ENCODE measurements at places on chromosomes 12 and 14.

DNA sequence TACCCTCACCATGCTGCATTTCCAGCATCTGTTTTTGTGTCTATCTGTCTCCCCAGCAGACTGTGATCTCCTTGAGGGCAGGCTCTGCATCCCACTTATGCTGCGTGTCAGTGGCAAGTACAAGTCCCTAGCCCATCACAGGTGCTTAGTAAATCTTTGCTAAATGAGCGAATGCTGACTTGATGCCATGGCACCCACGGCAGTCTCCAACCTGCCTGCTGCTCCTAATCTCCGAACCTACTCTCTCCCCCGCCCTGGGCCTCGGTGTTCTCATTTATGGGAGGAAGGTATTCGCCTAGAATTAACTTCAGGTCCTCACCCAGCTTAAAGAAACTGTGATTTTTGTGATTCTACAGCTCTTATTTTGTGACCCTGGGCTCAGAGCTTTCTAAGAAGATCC, 109.9 kb downstream of the PRMT8 start:
- DNase-seq = no peak

GRCh38 chr12:114767084-114767760, 83.2 kb upstream of the TBX3 start:
- DNase-seq = no peak

DNA sequence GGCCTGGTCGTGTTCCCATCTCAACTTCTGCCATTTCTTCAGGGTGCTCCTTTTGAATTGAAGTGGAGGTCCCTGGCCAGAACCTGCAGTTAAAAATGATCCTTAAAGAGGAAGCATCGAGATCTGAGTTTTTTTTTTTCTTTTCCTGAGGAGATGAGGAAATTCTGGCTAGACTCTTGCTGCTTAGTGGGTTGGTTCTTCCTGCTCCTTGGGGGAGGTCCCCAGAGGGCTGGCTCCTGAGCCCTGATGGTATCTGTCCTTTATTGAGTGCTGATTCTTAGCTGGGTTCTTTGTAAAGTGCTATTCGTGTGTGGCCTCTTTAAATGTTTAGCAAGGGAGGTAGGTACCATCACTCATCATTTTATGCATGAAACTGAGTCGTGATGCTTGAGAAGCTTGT, 11.7 kb downstream of the PELI2 start:
- no peak for DNase-seq

- no peak for DNase-seq
Observed at GRCh38 chr14:55052269-55052930, 953 bp downstream of the MAPK1IP1L start.

DNA sequence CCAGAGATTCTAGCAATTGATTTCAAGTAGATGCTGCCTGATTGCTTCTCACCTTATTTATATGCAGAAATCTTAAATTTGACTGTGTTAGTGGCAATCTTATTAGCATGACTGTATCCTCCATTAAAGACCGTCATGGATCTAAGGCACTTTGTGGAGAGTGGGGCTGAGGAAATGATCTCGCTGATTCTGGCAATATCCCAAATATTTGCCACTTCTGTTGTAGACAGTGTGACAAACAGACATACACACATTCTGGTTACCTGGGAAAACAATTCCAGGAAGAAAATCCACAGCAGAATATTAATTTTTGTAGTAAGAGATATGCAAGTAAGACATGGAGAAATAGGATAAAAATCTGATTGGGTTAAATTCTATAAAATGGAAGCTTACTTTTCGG, 269.0 kb upstream of the G2E3 start:
- no peak for DNase-seq

DNA sequence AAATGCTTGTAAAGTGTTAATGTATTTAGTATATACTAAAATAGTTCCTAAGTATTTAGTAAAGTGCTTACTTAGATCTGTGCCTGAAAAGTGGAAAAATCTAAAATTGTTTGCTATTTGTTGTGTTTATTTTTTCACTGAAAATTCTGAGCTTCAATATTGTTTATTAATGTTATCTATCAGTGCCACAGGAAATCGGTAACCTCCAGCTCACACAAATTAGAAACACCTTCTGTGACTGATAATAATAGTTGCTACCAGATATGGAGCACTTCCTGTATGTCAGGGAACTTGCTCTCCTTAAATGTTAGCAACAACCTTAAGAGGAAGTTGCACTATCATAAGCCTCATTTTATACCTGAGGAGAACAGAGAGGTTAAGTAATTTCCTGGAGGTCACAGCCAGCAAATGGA, 723 bp upstream of the LRP10 start:
- no peak for DNase-seq

GRCh38 chr14:76904740-76905569, 78.7 kb downstream of the LRRC74A start:
- no peak for DNase-seq

DNA sequence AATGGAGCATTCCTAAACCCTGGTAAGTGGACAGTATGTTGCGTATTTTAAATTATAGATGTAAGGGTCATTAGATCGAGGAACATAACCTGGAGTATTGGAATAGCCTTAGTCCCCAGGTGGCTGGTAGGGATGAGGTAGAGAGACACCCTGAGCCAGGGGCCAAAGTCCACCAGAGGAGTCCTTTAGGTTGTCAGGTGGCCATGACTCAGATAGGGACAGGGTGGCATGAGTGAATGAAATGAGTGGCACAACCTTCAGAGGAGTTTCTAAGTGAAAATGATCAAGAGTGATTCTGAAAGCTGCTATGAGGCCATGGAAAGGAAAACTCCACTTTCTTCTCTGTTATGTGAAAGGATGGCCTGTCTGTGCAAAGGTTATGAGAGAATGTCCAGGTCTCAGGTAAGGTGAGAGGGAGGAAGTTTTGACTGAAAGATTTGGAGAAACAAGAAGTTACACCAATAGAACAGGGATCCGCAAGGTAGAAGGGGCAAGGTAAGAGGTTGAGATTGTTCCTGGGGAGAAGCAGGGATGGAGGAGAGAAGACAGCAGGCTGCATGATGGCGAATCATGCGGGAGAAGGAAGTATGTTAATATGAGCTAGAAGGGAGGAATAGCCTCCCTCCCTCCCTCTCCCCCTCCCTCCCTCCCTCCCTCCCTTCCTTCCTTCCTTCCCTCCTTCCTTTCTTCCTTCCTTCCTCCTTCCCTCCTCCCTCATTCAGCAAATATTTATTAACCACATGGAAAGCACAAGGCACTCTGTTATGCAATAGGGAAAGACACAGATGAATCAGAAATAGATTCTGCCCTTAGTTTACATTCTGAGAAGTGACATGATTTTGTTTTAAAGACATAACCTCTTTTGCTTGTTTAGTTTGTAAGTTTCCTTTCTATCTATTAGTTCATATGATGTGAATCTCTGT, 14.0 kb upstream of the RIPK3 start:
- DNase-seq = no peak

GRCh38 chr14:93749076-93749420, 39.2 kb downstream of the PRIMA1 start:
- no peak for DNase-seq

GRCh38 chr14:50846226-50846880, 15.4 kb upstream of the NIN start:
- DNase-seq = no peak

- DNase-seq = no peak
Observed at GRCh38 chr12:89311703-89312293, 40.5 kb downstream of the DUSP6 start.

DNA sequence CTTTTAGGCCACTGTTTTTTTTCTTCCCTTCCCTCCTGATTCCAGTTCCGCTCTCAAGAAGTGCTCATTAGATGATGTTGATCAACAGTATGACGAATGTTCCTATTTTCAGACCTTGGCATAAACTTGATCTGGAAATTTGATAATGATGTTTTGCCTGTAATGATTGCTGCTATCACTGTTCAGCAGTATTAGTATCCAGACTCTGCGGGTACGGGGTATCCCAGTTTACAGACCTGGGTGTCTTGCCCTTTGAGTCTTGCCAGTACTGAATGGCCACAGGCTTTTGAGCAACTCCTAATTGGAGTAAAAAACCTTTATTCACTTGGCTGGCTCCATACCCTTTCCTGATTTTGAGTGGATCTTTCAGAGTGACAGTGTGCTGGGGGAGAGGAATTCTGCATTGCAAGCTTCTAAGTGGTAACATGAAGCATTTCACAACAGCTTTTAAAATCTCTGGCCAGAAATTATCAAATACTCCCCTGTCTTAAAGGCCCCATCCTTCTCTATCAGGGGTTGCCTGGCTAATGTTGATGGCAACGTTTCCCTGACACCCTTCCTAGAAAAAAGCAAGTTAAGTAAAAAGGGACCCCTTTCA, 5.9 kb upstream of the ASB8 start:
- DNase-seq = no peak

- DNase-seq = peak; percentile 27
Observed at GRCh38 chr14:73764406-73765280, 50.5 kb upstream of the PNMA1 start.

Data from hypothalamus (tissue), 51 donors.